ENCODE measurements at places on chromosomes 12 and 14. TPM values are rescaled to one million over a fixed set of nuclear protein-coding genes. Genes with fewer than 3 reads are reported as not detected.

DNA sequence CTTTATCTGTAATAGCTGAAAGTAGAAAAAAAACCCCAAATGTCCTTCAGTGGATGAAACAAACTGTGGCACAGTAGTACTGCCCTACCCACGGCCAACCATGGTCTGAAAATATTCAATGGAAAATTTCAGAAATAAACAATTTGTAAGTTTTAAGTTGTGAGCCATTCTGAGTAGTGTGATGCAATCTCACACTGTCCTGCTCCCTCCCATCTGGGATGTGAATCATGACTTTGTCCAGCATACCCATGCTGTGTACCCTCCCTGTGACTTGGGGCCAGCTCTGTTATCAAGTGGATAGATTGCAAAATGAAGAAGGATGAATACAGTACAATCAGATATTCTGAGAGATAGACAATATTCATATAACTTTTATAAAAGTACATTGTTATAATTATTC is 106.2 kb downstream of the SMOC1 start:
- DNase-seq: no peak

GRCh38 chr12:69120354-69120753 is 119.0 kb upstream of the CPSF6 start:
- DNase-seq: no peak

- no peak for DNase-seq
These were observed 46.1 kb downstream of the PITPNM2 start for GRCh38 chr12:123104809-123105208.

DNA sequence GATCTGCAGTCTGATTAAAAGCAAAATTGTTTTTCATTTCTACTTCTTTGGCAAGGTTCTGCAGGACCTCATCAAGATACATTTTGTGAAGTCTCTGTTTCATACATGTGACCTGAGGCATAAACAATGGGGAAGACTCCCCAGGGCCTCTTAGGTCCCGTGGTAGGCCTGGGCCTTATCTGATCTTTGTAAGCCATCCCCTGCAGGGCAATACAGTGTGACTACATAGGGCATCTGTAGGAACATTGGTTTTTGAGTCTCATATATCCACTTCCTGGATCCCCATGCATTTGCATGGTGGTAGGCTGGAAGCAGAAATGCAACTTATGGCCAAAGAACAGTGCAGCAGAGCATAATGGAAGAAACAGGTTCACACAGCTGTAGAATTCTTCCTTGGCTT is 6.0 kb downstream of the FAR2 start:
- no peak for DNase-seq

DNA sequence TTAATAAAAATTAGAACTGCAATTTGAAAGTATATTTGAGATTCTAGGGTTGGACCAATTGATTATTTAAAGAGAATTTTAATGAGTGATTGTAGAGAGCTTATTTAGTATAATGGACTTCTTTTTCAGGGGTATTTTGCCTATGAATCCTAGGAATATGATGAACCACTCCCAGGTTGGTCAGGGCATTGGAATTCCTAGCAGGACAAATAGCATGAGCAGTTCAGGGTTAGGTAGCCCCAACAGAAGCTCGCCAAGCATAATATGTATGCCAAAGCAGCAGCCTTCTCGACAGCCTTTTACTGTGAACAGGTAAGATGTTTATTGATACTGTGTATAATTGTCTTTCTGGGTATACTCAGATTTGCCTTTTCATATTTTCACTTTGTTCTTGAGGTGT is 35.9 kb upstream of the KCNMB4 start:
- DNase-seq: no peak

DNA sequence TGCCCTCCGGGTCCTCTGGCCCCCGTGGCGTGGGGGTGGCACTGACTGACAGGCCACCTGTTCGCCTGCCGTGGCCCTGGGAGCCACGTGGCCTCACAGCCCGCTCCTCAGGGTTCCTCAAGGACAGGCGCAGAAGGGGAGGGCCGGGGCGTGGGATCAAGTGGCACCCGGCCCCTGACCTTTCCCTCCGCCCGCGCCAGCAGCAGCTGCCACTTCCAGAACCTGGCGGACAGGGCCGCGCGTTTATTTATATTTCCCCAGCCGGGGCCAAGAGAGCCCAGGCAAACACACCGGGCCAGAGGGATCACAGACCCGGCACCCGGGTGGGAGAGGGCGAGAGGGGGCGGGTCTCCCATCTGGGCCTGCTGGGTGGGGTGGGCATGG is 92.6 kb downstream of the RFLNA start:
- peak; percentile 75 for DNase-seq

- DNase-seq: no peak
These were observed 2.9 kb downstream of the TCHP start for GRCh38 chr12:109902891-109903418.

DNA sequence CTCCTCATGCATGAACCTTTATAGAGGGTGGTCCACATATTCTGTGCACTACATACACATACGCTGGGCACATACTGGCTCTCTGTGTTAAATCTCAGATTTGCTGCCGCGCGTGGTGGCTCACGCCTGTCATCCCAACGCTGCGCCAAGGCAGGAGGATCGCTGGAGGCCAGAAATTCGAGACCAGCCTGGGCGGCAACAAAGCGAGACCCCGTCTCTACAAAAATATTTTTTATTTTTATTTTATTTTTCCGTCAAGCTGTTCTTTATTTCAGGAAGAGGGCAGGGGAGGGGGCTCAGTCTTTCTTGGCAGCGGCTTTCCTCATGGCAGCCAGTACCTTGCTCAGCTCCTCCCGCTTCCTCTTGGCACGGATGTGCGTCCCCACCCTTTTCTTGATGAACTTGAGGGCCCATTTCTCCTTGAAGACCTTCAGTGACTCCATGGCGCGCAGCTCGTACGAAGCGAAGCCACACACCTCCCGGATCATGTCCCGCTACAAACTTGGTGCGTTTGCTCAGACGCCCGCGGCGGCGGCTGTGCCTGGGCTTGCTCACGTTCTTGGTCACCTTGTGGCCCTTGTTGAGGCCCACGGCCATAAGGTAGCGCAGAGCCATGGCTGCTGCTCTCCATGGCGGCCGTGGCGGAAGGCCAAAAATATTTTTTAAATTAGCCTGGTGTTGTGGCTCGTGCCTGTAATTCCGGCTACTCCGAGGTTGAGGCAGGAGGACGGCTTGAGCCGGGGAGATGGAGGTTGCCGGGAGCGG is 3.2 kb downstream of the DCAF4 start:
- no peak for DNase-seq

DNA sequence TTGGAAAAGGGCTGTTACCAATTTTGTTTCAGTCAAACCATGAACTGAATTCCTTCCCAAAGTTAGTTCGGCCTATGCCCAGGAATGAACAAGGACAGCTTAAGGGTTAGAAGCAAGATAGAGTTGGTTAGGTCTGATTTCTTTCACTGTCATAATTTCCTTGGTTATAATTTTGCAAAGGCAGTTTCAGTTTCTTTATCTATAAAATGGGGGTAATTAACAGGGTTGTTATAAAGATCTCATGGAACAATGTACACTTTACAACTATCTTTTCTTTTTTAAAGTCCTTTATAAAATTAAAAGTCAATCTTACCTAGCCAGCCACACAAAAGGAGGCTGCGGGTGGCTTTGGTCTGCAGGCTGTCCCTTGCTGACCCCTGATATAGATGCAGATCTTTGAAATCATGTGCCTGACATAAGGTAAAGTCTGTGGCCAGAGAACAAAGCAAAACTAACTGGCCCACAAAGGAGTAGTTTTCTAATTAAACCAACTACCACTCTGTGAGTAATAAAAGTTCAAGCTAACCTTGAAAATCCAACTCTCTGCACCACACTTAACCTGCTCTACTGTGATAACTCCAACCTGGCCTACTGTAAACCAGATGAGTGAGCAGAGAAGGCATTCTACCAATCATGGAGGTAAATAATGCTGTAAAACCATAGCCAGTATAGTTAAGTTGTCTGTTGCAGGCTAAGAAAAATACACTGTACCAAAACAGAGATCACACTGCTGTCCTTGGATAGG is 49.5 kb downstream of the SLC38A1 start:
- no peak for DNase-seq

DNA sequence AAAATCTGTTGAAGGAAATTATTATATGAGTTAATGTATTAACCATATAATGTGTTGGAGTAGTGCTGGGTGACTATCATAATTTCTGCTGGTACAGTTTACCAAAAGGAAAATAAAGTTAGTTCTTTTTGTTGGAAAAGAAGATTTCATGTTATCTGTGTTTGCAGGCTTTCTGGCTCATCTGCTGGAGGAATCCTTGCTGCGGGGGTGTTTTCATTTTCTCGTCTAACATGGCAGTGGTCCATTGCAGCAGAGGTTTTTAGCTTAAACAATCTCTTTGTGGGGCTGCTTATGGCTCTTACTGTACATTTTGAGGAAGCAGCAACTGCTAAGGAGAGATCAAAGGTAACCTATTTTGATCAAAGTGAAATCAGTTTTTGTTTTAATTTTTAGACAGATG is 24.1 kb downstream of the TMEM260 start:
- DNase-seq: no peak

- DNase-seq: no peak
These were observed 33.4 kb downstream of the FNTB start for GRCh38 chr14:65019944-65020566.

DNA sequence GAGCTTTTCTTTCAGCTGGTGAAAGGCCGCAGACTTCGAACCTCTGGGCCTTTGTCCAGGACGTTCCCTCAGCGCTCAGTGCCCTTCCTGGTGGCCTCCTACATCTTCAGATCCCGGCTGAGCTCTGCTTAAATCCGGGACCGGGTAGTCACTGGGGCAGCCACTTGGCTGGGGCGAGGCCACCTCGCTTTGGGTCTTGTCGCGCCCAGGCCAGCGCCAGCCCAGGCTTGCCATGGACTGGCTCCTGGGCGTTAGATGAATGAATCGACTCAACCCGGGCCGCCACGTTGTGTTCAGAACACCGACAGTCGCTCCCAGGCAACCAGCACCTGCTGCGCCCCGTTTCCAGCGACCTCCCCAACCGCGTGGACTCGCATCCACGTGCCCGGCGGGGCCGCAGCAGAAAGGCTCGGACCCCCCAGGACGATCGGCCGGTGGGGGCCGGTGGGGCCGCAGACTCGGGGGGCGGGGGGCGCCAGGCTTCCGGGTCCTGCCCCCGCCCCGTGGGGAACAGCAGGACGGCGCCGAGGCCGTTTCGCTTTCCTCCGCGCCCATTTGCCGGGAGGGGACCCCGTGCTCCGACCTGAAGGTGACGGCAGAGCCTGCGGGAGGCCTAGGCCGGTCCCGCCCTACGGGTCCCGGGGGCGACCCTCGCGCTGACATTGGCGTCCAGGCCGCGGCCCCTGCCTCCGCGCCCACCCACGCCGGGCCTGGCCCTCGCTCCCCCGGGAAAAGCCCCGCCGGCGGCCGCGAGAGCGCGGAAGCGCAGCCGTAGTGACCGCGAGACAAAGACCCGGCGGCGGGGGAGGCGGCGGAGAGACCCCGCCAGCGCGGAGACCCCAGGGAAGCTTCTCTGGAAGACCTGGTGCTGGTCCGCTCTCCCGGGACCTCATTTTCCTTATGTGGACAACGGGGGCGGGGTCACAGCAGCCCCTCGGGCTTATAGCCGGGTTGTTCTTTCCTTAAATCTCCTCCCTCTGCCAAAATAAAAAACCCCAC is 37.3 kb upstream of the RCOR1 start:
- peak; percentile 70 for DNase-seq

DNA sequence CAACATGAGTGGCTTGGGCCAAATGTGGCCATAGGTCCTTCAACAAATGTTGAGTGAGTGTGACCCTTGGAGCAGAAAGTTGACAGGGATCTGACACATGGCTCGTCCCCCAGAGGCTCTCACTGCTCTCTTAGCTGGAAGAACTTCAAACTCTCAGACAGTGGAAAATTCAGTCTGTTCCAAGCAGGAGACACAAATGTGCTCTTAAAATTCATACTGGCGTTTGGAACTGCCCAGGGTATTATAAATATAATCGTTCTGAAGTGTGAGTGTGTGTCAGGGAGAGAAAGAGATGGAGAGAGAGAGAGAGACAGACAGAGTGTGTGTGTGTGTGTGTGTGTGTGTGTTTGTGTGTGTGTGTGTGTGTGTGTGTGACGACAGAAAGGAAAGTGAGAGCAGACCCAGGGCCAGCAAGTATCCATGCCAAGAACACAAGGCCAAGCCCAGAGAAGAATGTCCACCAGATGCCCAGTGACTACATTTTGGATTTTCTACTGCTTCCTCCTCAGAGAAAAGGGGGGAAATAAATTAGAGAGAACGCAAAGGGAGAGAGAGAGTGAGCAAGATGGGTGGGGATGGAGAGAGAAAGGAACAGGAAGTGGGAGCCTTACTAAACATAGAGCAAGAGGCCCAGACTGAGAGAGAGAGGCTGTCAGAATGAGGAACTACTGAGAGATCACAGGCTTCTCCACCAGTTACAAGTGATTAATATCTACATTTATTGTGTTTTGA is 193.6 kb upstream of the NUDT4 start:
- DNase-seq: no peak

- no peak for DNase-seq
These were observed 60.0 kb downstream of the PTPRB start for GRCh38 chr12:70577283-70577634.

DNA sequence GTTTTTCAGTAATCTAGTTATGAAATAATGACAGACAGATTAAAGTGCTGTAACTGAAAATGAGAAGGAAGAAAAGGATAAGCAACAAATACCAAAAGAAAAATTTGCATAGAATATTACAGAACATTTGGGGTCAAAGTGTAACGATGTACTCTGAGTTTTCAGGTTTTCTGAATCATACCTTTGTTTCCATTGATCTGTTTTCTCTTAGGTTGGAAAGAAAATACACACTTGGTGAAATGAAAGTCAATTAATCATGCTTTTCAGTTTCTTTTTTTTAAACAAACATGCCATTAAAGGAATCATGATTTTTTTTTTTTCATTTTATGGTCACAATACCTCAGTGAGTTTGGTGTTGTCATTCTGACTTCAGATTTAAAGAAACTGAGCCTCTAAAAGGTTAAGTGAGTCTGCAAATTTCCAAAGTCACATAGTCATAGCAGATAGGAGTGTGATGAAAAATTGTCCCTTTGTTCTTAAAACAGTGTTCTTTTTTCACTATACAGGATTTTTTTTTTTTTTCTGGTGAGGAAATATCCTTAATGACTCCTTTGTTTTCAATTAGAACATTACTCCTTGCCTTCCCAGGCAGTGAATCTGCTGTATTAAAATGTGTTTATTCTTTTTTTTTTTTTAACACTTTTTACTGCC is 35.9 kb upstream of the PZP start:
- DNase-seq: no peak

DNA sequence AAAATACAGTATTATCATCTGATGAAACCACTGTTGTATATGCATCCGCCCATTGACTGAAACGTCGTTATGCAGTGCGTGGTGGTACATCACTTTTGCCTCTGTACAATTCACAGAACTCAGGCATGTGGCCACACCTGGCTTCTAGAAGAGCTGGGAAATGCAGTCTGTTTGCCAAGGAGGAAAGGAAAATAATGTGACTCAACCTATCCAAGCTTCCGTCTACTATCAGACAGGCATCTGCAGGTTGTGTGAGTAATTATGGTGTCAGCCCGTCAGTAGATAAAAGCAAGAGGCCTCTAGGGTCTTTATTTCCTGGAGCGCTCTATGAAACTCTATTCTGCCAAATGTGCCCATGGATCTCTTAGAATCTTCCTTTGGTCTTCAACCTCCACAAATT is 111.6 kb downstream of the BBS10 start:
- no peak for DNase-seq

The NTN4 gene
- total RNA-seq: 140 TPM

The TEX22 gene
- 3.8 TPM for total RNA-seq

The XRCC3 gene
- total RNA-seq: 5.0 TPM

The CABP1 gene
- 0.30 TPM for total RNA-seq

The PRIMA1 gene
- total RNA-seq: 3.0 TPM

The CIDEB gene
- 16.4 TPM for total RNA-seq

The TAS2R7 gene
- not detected for total RNA-seq

The TAS2R46 gene
- total RNA-seq: 1.7 TPM

The PDZRN4 gene
- 1.6 TPM for total RNA-seq

All from lower lobe of right lung (tissue), 2 donors.